NB4 (cell line): ENCODE measurements at places on chromosomes 1 and 21.

GRCh38 chr1:96980448-96980847 is 258.9 kb downstream of the PTBP2 start:
- no peak for DNase-seq

GRCh38 chr21:18104802-18105201 is 139.8 kb upstream of the CHODL start:
- DNase-seq = no peak

DNA sequence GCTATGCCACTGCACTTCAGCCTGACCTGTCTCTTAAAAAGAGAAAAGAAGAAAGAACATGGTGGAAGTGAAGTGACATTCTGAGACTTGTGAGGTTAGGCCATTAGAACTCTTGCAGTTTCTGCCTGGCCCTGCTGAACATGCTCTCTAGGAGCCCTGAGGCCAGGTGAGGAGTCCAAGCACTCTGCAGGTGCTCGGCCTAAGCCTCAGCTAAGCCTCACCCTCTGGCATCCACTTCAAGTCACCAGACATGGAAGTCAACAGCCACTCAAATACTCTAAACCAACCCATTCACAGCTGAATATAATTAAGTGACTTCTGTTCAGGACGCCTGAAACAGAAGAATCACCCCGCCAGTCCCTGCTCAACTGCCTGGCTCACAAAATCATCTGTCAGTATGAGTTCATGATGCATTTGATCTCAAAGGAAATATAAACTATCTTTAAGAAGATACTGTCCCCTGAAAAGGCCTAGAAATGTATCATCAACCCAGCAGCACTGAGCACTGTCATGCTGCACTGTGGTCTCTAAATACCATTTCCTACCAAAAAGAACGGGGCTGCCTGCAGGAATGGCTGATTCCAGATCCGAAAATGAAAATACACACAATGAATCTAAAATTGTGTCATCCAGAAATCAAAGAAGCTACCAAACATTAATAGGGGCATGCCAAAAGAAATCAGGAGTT is 118.8 kb downstream of the PSMG1 start:
- DNase-seq = no peak

- no peak for DNase-seq
These were observed 72.3 kb downstream of the GALNT2 start for GRCh38 chr1:230139315-230139714.

GRCh38 chr1:221911714-221912113 is 169.8 kb upstream of the DUSP10 start:
- DNase-seq = no peak

DNA sequence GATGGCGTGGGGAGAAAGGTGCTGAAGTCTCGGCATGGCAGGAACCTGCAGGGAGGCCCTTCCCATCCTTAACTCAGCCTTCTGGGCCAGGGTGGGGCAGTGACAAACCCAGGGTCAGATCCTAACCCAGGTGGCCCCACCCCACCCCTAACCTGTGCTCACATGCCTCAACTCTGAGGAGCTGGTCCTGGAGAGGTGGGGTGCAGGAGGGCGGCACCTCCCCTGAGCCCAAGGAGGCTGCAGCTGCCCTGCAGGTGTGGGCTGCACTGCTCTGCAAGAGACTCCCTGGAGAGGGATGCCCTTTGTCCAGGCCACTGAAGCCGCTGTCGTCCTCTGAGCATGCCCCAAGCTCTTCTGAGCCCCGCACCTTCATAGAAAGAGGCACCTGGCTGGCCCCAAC is 15.2 kb upstream of the ADAMTSL4 start:
- DNase-seq = no peak

DNA sequence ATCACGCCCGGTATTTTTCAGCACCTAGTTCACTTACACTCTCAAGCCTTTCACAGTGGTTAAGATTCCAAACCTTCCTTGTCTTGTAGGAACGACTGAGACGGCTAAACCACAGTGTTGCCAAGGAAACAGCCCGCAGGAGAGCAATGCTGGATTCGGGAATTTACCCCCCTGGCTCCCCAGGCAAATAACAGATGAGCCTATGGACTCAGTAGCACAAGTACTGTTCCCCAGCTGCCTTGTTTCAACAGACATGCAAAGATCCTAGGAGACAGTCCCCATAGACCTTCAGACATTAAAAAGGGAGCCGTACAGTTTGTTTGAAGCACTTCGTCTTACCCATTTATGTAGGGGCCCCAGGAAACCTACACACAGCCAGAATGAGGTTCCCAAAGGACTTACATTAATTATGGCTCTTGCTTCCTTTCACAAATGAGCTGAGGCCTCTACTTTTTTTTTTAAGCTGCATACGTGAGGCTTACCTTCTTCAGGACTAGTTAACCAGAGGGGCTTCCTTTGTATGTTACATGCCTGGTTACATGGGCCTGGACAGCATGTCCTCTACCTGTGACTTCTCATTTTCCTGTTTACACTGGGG is 2.7 kb downstream of the SNAPIN start:
- peak; percentile 34 for DNase-seq

DNA sequence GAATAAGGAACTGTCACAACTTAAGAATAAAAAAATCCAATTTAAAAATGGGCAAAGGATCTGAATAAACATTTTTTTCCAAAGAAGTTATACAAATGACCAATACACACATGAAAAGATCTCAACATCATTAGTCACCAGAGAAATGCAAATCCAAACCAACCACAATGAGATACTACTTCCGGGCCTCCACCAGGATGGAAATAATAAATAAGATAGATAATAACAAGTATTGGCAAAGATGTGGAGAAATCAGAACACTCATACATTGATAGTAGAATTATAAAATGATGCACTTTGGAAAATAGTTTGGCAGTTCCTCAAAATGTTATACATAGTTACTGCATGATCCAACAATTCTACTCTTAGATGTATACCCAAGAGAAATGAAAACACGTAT is 18.7 kb downstream of the ZSWIM5 start:
- no peak for DNase-seq

DNA sequence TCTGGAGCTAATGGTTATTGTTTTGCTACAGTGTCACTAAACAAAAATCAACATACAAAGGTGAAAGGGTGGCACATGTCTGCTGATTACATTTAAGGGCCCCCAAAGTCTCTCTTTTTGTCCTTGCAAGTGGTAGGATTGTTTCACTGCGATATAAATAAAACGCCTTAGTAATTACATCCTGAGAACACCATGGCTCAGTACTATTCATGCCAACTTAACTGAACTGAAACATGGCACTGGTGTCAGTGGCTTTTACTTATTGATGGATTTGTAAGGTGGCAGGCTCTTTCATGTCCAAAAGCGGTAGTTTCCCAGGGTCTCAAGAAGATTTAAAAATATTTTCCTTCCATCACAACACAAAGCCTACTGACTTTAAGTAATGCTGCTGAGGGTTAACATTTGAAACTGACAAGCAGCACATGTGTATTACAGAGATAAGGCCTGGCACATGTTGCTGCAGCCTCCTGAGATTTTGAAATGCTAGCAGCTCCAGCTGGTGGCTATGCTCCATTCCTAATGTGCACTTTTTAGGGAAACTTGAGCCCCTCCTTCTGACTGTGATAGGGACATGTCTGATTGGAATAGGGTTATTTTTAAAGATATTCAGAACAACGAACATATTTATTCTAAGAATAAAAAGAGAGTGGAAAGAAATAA is 86.8 kb downstream of the ATP1B1 start:
- DNase-seq = no peak

GRCh38 chr1:225973158-225973557 is 26.0 kb downstream of the SDE2 start:
- DNase-seq = no peak

GRCh38 chr1:184061396-184062003 is 10.0 kb downstream of the TSEN15 start:
- no peak for DNase-seq

DNA sequence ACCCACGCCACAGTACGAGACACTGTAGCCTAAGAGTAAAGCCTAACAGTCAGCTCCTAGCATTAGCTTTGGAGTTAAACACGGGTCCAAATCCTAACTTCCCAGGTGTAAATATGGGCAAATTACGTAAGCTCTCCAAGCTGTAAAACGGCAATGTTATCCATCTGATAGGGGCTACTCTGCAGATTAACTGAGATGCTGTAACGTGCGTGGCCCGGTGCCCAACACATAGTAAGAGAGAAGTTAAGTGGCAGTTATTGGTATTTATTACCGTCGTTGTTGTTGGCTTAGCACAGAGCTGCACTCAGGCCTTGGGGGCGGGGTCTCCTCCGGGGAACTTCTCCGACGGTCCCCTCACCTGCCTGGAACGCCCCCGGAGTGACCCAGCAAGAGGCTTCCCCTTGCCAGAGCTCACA is 457 bp downstream of the TRAPPC3 start:
- DNase-seq = no peak

DNA sequence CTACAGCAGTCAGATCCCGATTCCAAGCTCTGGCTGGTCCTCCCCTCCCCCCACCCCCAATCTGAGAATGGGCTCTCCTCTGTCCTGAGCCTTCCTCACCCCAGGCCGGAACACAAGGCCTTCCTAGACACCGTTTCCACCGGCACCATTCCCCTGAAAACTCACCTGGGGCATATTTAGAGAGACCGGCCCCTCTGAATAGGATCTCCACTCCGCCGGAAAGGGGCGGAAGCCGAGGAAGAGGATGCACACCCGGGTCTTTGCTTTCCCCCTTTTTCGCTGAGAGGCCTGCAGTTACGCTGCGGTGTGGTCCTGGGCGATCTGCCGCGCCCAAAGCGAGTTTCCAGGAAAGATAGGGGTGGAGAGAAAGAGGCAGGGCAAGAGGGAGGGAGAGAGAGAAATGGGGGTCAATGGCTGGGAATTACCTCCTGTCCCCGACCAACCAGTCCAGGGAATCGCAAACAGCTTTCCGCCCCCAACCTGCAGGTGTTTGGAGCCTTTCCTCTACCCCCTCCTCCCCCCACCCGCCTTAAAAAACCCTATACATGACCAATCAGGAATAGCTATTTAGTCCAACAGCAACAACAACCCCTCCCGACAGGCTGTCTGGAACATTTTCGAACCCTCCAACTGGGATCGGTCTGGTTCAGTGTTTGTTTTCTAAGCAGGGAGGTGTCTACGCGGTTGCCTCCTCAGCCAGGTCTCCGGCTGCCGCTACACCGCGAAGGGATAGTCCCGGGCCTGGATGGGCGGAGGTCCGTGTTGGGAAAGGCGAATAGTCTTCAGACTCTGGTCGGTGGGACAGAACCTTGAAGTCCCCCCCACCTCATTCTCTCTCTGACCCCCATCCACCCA is 2.8 kb downstream of the TAL1 start:
- DNase-seq = no peak

- DNase-seq = peak; percentile 12
These were observed 3.2 kb upstream of the TMEM63A start for GRCh38 chr1:225885336-225885735.

DNA sequence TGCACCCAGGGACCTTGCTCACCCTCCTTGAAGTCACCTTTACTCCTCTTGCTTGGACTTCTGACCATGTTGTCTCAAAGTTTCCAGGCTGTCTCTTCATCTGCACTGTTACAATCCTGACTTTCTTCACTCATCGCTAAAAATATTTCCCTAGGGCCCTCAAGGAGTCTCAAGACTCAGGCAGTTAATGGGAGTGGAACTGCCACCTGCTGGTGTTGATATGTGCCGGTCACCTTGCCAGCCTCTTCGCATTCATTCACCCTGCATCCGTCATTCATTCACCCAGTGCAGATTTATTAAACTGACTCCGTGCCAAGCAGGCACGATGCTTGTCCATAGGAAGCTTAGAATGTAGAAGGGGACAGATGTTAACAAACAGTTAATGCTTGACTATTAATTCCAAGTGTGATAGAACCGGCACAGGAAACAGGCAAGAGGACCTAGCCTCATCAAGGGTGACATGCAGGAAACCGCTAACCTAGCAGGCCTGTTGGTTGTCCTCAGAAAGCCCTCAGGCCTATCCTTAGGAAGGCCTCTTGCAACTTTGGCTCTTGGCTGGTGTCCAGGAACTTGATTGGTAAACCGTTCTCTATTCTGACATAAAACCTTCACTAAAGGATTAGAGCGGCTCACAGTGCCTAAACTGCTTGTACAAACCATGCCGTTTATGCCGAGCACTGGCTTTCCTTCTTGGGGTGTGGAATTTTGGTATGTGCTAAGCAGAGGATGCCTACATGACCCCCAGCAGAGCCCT is 342.2 kb downstream of the CAMTA1 start:
- DNase-seq = peak; percentile 28

- DNase-seq = no peak
These were observed 499.2 kb downstream of the PLPP3 start for GRCh38 chr1:56080123-56080522.

DNA sequence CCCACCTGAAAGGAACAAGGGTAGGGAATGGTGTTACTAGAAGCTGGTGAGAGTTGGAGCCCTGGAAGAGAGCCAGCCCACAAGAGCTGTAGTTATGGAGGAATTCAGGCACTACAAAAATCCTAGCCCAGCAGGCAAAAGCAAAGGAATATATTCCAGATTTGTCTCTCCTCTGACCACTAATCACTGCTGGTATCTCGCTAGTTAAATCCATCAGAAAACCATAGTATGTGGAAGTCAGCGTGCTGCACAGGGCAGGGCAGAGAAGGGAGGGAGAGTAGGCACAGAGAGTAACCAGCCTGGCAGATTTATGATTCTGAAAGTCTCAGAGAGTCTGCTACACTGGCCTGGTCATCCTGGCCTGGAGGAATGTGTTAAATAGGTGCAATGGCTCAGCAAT is 88.6 kb downstream of the SELENOF start:
- no peak for DNase-seq
